ENCODE measurements at places on chromosomes 3 and 15.

GRCh38 chr3:106326941-106327695 is 458.3 kb upstream of the CBLB start:
- DNase-seq: no peak

- DNase-seq: no peak
These were observed 201.3 kb upstream of the IGF1R start for GRCh38 chr15:98447069-98447468.

GRCh38 chr3:102265720-102266119 is 169.1 kb upstream of the ZPLD1 start:
- no peak for DNase-seq

DNA sequence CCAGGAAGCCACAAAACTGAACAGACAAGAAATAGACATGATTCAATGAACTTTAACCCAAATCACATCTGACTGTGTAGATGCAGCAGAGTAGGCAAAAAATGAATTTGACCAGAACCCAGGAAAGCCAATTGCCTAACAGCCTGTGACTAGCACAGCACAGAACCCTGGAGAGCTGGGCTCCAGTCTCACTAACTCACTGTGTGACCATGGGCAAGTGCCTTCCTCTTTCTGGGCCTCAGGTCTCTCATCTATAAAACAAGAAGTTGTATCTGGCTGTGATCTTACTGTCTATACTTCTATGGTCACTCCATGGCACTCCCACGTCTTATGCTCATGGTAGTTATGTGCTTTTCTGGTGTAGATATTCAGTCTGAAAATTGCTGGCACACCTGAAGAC is 48.1 kb upstream of the USP3 start:
- DNase-seq: no peak

DNA sequence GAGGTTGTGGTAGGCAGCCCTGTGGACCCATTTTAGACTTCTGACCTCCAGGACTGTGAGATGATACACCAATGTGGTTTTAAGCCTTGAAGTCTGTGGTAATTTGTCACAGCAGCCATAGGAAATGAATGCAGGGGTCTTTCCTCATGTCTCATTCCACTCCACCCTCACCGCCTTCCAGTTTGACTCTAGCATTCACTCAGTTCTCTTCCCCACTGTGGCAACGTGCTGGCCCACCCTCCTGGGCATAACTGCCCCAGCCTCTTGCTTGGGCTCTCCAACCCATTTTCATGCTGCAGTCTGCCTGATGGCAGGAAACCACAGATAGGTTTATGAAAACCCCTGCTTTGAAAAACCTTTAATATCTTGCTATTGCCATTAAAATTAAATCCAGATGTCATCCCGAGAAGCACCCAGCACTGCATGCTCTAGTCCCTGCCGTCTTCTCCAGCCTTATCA is 7.3 kb upstream of the TRNT1 start:
- DNase-seq: no peak

DNA sequence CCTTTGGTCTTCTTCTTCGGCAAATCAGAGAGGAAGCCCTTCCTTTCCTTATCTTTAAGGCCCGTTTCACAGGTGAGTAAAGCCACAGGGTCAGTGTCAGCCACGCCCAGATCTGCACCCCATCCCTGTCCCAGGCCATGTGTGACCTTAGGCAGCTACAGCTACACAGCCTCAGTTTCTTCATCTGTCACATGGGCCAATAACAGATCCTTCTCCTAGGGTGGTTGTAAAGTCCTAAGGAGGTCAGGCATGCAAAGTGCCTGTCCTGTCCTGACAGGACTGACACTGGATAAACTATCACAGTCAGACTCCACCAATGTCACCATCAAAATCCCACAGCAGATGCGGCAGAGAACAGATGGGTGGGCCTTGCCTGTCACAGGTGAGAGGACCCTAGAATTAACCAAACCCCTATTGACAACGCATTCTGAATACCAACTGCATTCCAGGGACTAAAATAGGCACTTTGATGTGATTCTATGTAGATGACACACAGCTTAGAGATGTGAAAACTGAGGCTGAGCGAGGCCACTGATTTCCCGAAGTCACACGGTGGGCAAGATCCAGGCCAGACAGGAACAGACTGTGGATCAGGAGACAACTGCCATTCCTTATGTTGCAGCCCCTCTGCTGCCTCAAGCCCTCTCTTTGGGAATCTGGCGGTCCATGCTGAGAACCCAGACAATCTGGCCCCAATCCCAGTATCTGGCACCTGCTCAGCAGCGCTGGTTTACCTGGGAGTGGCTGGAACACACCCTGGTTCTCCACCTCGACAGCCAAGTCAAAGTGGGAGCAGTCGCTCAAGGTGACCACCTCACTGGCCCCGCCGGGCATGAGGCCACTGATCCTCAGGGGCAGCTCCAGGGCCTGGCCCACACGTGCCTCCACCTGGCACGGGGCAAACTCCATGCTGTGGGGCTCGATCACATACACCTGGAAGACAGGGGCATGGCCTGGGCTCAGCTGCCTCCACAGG is 48.7 kb downstream of the NUP210 start:
- DNase-seq: no peak

GRCh38 chr15:101009176-101009575 is 90.0 kb downstream of the LRRK1 start:
- DNase-seq: no peak

DNA sequence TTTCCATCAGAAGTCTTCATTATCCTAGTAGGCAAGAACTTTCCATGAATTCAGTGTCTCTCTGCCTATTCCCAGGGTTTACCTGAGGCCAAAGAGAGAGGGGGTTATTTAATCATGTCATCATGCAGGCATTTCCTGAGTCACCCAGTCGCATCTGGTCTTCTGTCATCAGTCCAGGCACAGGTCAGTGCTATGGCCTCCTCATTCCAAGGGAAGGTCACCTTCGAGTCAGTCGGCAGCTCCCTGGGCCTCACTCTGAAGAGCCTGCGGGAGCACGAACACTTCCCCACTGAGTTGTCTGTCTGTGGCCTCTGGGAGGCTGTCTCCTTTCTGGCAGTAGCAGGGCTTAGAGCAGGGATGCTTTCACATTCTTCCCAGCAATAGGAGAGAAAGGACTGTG is 26.2 kb upstream of the LRTM1 start:
- DNase-seq: no peak

DNA sequence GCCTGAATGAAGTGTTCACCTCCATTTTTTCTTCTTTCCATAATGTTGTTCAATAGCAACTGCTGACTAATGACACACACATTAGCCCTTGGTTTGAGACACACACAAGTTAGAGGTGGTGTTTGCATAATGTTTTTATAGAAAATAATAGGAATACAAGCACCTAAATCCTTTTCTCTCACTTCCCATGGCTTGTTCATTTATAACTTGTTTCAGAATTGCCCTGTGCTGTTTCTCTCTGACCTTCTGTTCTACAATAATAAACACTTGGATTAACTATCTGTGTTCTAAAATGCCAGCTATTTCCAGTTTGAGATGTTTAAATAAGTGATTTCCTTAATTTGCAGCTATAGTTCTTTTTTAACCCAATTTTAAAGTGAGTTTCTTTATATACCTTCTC is 525.1 kb upstream of the ROBO2 start:
- DNase-seq: no peak

GRCh38 chr15:81929557-81929956 is 116.3 kb downstream of the MEX3B start:
- DNase-seq: no peak

DNA sequence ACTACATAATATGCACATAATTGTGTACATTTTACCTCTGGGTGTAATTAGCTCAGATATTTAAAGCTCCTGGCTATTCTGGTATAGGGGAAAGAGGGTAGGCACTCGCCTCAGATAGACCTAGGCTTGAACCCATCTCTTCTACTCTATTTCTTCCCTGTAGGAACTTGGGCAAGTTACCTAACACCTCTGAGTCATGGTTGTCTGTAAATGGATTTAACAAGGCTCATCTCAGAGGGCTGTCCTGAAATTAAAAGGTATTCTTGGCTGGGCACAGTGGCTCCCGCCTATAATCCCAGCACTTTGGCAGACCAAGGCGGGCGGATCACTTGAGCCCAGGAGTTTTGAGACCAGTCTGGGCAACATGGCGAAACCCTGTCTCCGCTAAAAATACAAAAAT is 30.7 kb downstream of the NANOGP8 start:
- DNase-seq: no peak

DNA sequence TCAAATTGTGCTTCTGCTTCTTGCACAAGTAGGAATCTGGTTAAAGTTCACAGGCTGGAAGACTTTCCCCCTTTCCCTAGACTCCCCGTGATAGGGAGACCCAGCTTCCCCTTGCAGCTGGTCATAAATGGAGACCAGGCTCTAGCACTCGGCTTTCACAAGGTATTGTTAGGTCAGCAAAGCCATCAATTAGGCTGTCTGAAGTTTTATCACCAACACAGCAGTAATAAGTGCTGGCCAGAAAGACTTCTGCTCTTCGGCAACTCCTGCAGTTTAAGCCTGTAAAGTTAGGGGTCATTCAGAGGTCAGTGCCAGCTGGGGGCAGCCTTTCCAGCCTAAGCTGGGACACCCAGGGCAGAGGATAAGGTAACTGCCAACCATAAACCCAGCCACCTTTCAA is 203.4 kb downstream of the MEIS2 start:
- DNase-seq: no peak

DNA sequence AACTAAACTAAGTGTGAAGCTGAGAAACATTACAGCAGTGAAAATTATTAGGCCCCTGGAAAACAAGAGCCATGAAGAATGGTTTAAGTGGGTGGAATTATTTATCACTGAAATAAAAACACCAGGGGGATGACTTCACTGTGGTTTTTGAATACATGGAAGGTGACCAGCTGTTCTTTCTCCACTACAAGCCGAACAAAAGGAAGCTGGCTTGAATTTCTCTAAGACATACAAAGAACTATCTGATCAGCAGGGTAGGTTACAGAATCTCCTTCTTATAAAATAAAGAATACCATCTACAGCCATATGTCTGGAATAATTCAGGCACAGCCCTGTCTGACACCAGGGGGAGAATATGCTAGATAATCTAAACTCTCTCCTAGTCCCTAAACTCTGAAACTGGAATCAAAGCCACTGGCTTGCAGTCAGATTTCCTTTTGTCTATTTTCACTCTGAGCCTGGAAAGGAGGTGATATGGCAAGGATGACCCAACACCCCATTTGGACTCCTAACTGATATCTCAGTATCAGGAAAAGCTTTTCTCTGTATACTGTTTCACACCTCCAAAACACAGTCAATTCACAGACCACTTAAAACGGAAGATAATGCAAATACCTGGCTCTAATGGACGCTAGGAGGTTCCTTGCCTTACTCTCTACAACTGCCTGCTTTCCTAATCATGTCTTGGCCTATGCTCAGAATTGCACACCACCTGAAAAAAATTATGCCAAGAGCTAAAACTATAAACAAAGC is 31.2 kb downstream of the SPATA12 start:
- DNase-seq: no peak

GRCh38 chr3:110344897-110345767 is 726.5 kb upstream of the NECTIN3 start:
- DNase-seq: no peak

GRCh38 chr3:29415482-29416223 is 134.8 kb downstream of the RBMS3 start:
- no peak for DNase-seq

GRCh38 chr15:90750186-90750585 is 33.0 kb downstream of the BLM start:
- DNase-seq: no peak

GRCh38 chr3:71050538-71051258 is 532.8 kb downstream of the FOXP1 start:
- no peak for DNase-seq

GRCh38 chr15:100688549-100689120 is 86.2 kb downstream of the ASB7 start:
- DNase-seq: no peak

GRCh38 chr15:70507772-70508371 is 255.5 kb downstream of the UACA start:
- no peak for DNase-seq

DNA sequence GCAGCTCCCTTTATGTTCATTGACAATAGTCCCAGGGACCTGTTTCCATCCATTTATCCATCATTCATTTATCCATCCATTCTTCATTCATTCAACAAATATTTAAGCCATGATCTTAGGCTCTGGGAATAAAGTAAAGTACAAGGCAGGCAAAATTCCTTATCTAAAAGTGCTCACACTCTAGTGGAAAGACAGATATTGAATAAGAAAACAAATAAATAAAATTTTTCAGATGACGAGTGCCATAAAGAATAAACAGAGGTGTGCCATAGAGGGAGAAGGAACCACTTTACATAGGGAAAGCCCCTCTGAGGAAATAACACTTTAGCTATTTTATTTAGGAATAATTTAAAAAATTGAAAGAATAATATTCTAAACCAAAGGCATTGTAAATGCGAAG is 76.2 kb downstream of the COL8A1 start:
- DNase-seq: no peak

DNA sequence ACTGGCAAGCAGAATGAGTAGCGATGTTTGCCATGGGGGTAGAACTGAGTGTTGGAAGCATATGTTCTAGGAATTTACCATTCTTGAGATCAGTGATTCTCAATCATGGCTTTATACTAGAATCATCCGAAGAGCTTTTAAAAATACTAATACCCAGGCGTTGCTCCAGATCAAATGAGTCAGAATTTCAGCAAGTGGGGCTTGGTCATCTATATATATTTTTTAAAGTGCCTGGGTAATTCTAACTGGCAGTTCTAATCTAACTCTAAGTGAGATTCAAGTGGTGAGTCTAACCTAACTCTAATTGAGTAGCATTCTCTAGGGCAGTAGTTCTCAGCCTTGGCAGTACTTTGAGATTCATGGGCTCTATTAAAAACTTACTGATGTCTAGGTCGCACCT is 20.8 kb downstream of the TM4SF1 start:
- DNase-seq: no peak

DNA sequence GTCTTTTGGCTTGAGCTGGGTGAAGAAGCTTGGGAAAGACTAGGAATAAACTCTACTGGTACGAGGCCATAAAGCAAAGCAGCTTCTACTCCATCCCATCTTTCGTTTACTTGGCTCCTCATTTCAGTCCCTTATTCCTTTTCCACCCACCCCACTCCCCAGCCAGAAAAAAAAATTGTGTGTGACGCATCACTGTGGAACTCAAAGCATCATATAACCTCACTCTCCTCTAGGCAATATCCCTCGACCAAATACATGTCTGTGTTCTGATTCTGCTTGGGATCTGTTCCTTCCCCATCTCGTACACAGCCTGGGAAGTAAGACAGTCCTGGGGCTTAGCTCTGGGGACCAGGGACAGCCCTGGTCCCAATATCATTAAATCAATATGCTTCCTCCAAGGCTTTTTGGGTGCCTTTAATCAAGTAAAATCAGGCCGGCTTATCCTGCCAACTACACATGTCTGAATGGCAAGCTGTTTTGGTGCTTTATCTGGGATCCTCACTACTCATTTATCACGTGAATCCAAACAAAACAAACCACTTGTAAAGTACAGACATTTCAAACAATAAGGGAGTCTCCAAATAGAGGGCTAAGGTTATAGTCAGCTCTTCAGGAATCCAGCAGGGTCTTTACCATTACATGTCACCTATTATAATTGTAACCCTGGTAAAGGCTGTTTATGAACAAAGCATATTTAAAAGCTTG is 74.9 kb upstream of the ZBED2 start:
- DNase-seq: no peak

- DNase-seq: no peak
These were observed 22.0 kb downstream of the GASK1A start for GRCh38 chr3:43001094-43001553.

- DNase-seq: no peak
These were observed 10.1 kb downstream of the FEZF2 start for GRCh38 chr3:62363275-62363674.
